Activated CD4-positive, alpha-beta T cell treated with anti-CD3 and anti-CD28 coated beads, Interleukin-2, amount 10 ng/mL, durations not matched to agents 24 days and 14 days (primary cell): ENCODE measurements at places on chromosomes 12 and 14. TPM values are rescaled to one million over a fixed set of nuclear protein-coding genes. Genes with fewer than 3 reads are reported as not detected.
A peak's percentile ranks its signal among the peaks of the same experiment; 100 is the strongest.

PKP2 gene
- total RNA-seq = not detected in 2 replicates

LALBA gene
- total RNA-seq = not detected in 2 replicates

ZNF641 gene
- 6.7 and 7.6 TPM in 2 replicates for total RNA-seq

DNA sequence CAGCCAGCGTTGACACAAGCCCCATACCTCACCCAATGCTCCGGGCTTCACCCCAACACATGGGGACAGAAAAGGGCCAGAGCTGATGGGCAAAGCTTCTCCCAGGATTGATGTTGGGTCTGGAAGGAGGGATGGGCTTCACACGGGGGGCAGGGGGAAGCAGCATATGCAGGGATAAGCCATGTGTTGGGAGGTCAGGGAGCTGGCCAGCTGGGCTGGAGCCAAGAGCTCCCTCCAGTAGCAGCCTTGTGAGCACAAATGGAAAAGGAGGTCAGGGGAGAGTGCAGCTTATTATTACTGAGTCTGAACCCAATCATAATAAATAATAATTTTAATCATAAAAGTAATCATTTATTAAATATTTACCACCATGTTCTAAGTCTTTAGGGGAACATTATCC lies 9.3 kb downstream of the PLEKHD1 start:
- H3K27me3 ChIP-seq = peaks cover 18% of the 10 kb centered on the region
- H3K36me3 ChIP-seq = no peaks in the 10 kb centered on the region
- no peak overlapping the region for H3K4me3 ChIP-seq
- H3K4me1 ChIP-seq = no peaks in the 10 kb centered on the region

GALNT8 gene
- total RNA-seq = 0.82 and 0.99 TPM in 2 replicates

PTPRR gene
- total RNA-seq = not detected in 2 replicates

- no peak overlapping the region for H3K27ac ChIP-seq
- H3K27me3 ChIP-seq = peaks cover 12% of the 10 kb centered on the region
- H3K4me3 ChIP-seq = no peak overlapping the region
- DNase-seq = no peak
Observed at GRCh38 chr12:26069796-26070195, 55.0 kb downstream of the BHLHE41 start.

NTS gene
- not detected in 2 replicates for total RNA-seq

ADAMTS20 gene
- total RNA-seq = not detected in 2 replicates

GPRC5D gene
- total RNA-seq = not detected in 2 replicates

DNA sequence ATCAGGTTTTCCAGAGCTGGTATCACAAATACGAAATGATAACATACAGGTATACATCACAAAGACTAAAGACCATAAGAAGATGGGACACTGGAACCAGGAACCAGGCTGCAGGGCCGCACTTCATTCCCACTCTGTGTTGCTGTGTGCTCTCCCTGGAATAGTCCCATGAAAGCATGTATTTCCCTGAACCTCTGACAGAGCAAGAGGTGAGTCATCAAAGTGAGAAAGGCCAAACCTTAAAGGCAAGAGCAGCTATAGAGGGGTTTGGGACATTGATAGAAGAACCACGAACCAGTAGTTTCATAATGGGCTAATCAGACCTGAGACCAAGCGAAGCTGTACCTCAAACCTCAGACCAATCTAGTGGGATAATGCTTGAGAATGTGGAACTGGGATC lies 283.0 kb upstream of the PRKD1 start:
- H3K27ac ChIP-seq = no peak overlapping the region
- H3K27me3 ChIP-seq = no peaks in the 10 kb centered on the region
- H3K4me3 ChIP-seq = no peak overlapping the region
- no peaks in the 10 kb centered on the region for H3K4me1 ChIP-seq
- no peaks in the 10 kb centered on the region for H3K36me3 ChIP-seq
- DNase-seq = no peak

AQP2 gene
- total RNA-seq = not detected in 2 replicates

DNA sequence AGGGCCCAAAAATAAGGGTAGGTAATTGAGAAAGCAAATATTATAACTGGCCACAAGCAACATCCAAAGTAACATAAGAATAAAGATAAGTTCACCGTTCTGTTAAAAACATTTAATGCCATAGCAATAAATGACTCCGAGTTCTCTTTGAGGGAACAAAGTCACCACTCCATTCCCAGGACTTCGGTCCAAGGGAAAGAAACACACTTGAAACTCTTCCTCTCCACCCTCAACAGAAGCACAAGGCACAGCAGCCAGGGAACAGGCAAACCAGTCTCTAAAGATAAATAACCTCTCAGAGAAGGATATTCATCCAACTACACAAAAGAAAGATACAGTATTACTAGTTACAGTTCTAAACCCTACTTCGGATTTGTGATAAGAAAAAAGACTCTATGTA lies 2.5 kb downstream of the SETD3 start:
- no peak overlapping the region for H3K27ac ChIP-seq
- peaks cover 25% of the 10 kb centered on the region for H3K4me1 ChIP-seq
- H3K27me3 ChIP-seq = no peaks in the 10 kb centered on the region
- H3K4me3 ChIP-seq = no peak overlapping the region
- H3K36me3 ChIP-seq = peaks cover 3% of the 10 kb centered on the region
- no peak for DNase-seq

GRCh38 chr12:2681450-2682205 lies 113.1 kb upstream of the FKBP4 start:
- no peak overlapping the region for H3K4me3 ChIP-seq
- peak; percentile 56 for DNase-seq
- no peaks in the 10 kb centered on the region for H3K27me3 ChIP-seq
- no peaks in the 10 kb centered on the region for H3K36me3 ChIP-seq
- peaks cover 2% of the 10 kb centered on the region for H3K4me1 ChIP-seq

- DNase-seq = no peak
- no peaks in the 10 kb centered on the region for H3K36me3 ChIP-seq
- H3K27me3 ChIP-seq = no peaks in the 10 kb centered on the region
- no peak overlapping the region for H3K4me3 ChIP-seq
Observed at GRCh38 chr12:105705765-105706164, 375.3 kb downstream of the C12orf75 start.

C12orf50 gene
- not detected in 2 replicates for total RNA-seq

DNA sequence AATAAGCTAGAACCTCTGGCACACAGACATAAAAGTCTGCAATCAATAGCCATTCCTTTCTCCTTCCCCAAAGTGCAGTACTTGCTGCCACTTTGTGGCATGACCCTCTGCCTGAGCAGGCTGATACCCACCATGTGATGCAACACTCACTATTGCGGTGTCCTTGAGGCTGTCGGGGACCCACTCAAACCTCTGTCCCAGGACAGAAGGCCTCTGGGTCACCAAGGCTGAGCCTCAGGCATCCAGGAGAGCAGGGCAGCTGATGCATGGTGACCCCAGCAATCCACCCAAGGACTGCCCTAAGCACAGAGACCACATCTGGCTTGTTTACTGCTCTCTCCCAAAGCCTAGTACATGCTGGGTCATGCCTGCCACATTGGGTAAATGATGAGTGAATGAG lies 114.2 kb downstream of the DPF3 start:
- no peaks in the 10 kb centered on the region for H3K36me3 ChIP-seq
- H3K4me3 ChIP-seq = no peak overlapping the region
- DNase-seq = peak; percentile 32
- peaks cover 5% of the 10 kb centered on the region for H3K4me1 ChIP-seq
- H3K27me3 ChIP-seq = peaks cover 2% of the 10 kb centered on the region
- no peak overlapping the region for H3K27ac ChIP-seq
